ENCODE measurements at places on chromosomes 16 and 17. TPM values are rescaled to one million over a fixed set of nuclear protein-coding genes. Genes with fewer than 3 reads are reported as not detected.

- H3K36me3 ChIP-seq: no peaks in the 10 kb centered on the region
- H3K27me3 ChIP-seq: peaks cover 20% of the 10 kb centered on the region
- H3K4me3 ChIP-seq: no peak overlapping the region
- no peaks in the 10 kb centered on the region for H3K4me1 ChIP-seq
- no peak overlapping the region for H3K27ac ChIP-seq
Measured at GRCh38 chr17:48175692-48176470, 68.3 kb downstream of the SNX11 start.

GRCh38 chr16:75305364-75306098 lies 54.1 kb upstream of the BCAR1 start:
- no peaks in the 10 kb centered on the region for H3K27me3 ChIP-seq
- H3K4me1 ChIP-seq: peaks cover 19% of the 10 kb centered on the region
- peak; percentile 26 for DNase-seq
- peak overlapping the region; percentile 89 for H3K27ac ChIP-seq

DNA sequence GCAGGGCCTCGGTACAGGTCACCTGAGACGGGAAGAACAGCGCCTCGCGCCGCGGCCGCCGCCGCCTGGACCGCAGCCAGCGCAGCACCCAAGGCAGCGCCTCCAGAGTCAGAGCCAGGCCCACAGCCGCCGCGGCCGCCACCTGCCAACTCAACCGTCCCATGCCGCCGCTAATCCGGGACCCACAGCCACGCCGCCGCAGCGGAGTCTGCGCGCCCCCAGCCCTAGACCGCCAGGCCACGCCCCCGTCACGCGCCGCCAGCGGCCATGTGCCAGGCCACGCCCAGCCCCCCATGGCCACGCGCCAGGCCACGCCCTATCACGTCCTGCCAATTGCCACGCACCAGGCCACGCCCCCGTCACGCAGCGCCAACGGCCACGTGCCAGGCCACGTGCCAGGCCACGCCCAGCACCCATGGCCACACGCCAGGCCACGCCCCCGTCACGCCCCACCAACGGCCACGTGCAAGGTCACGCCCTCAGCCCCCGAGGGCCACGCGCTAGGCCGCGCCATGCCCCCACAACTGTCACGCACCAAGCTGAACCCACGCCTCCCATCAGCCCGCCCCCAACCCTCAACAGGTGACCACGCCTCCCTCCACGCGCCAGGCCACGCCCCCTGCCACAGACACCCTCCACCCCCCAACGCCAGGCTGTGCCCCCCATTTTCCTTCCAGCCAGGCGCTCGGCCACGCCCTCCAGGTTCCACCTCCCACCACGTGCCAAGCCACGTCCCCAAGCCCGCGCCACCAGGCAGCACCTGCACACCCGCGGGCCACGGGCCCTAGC lies at the start of gene PLD6:
PLD6 (minus strand) TSS at position 210 of the 789 bp plus-strand sequence; CDS start at position 163, 47 bp downstream.
- no peak for DNase-seq
- no peaks in the 10 kb centered on the region for H3K4me1 ChIP-seq
- H3K27me3 ChIP-seq: no peaks in the 10 kb centered on the region
- no peaks in the 10 kb centered on the region for H3K36me3 ChIP-seq

DNA sequence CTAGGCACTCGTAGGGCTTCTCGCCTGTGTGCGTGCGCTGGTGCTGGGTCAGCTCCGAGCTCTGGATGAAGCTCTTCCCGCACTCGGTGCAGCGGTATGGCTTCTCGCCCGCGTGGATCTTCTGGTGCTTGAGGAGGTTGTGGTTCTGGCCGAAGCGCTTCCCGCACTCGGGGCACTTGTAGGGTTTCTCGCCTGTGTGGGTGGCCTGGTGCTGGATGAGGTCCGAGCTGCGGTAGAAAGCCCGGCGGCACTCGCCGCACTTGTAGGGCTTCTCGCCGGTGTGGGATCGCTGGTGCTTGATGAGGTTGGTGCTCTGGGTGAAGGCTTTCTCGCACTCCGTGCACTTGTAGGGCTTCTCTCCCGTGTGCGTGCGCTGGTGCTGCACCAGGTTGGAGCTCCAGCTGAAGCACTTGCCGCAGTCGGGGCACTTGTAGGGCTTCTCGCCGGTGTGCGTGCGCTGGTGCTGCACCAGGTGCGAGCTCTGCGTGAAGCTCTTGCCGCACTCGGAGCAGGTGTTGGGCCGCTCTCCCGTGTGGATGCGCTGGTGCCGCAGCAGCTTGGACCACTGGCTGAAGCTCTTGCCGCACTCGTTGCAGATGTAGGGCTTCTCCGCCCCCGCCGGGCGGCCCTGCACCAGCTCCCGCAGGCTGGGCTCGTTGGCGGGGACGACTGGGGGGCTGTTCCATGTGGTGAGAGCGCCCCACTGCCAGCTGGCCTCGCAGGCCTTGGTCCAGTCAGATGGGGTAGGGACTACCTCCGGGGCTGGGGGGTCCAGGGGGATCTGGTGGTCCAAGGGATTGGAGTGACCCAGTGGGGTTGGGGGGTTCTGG lies 3.5 kb downstream of the ZNF629 start:
- no peaks in the 10 kb centered on the region for H3K27me3 ChIP-seq
- H3K27ac ChIP-seq: no peak overlapping the region
- no peak overlapping the region for H3K4me3 ChIP-seq
- peaks cover 27% of the 10 kb centered on the region for H3K36me3 ChIP-seq
- no peak for DNase-seq
- H3K4me1 ChIP-seq: peaks cover 14% of the 10 kb centered on the region

GRCh38 chr16:22663389-22664064 lies 150.4 kb upstream of the HS3ST2 start:
- H3K4me1 ChIP-seq: no peaks in the 10 kb centered on the region
- no peak for DNase-seq
- H3K4me3 ChIP-seq: no peak overlapping the region
- H3K36me3 ChIP-seq: no peaks in the 10 kb centered on the region
- H3K27me3 ChIP-seq: no peaks in the 10 kb centered on the region

DNA sequence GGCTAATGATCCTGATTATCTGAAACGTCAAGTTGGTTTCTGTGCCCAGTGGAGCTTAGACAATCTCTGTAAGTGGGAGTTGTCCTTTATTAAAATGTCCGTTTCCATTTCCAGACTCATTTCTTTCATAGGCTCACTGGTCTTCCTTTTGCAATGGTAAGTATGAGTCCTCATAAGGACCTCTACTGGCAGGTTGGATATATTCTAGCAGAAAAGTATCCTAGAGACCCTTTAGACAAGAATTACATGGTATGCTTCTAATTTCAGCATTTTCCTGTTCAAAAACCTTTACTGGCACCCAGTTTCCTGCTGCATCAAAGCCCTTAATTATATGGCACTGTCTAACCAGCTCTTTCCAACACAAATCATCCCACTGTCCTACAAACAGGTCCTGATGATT lies 28.1 kb upstream of the ARL2BP start:
- H3K36me3 ChIP-seq: peaks cover 61% of the 10 kb centered on the region
- DNase-seq: no peak
- H3K27ac ChIP-seq: no peak overlapping the region
- no peaks in the 10 kb centered on the region for H3K27me3 ChIP-seq
- no peaks in the 10 kb centered on the region for H3K4me1 ChIP-seq

Gene PPM1E
- polyA plus RNA-seq: not detected

Gene TEX19
- polyA plus RNA-seq: not detected
